ENCODE measurements at places on chromosomes 11 and 22. TPM values are rescaled to one million over a fixed set of nuclear protein-coding genes. Genes with fewer than 3 reads are reported as not detected.

Gene BCO2
- 10.2 TPM for polyA plus RNA-seq

Gene C11orf65
- 69.7 TPM for polyA plus RNA-seq

Gene NRXN2
- polyA plus RNA-seq: 46.8 TPM

Gene ATXN10
- polyA plus RNA-seq: 204 TPM

Gene LRRC74B
- polyA plus RNA-seq: 8.7 TPM

Gene EXPH5
- 1.3 TPM for polyA plus RNA-seq

Gene SCUBE1
- 11.0 TPM for polyA plus RNA-seq

Gene HBB
- 55.6 TPM for polyA plus RNA-seq

Gene GRIA4
- 0.18 TPM for polyA plus RNA-seq

Gene VWA5A
- polyA plus RNA-seq: 28.3 TPM

Gene TNNT3
- polyA plus RNA-seq: 16.1 TPM

Gene PLEKHA7
- polyA plus RNA-seq: 33.0 TPM

Gene ADAMTS8
- polyA plus RNA-seq: 1.2 TPM

Gene INS
- polyA plus RNA-seq: not detected

Gene UBQLNL
- 42.8 TPM for polyA plus RNA-seq

Gene FAM181B
- 0.45 TPM for polyA plus RNA-seq

Gene ADSL
- polyA plus RNA-seq: 72.4 TPM

Gene ADM2
- 0.99 TPM for polyA plus RNA-seq

Gene TREH
- polyA plus RNA-seq: 4.0 TPM

Gene MOV10L1
- 73.3 TPM for polyA plus RNA-seq

Gene PHLDB1
- 51.1 TPM for polyA plus RNA-seq

Gene ZNF215
- polyA plus RNA-seq: 2.7 TPM

Gene CLP1
- polyA plus RNA-seq: 14.4 TPM

Gene OR2D2
- not detected for polyA plus RNA-seq

Gene AMPD3
- polyA plus RNA-seq: 5.5 TPM

Gene GPHA2
- polyA plus RNA-seq: 6.9 TPM

Gene TEX54
- 40.7 TPM for polyA plus RNA-seq

Gene NOX4
- polyA plus RNA-seq: 0.63 TPM

Gene RSF1
- polyA plus RNA-seq: 17.7 TPM

Gene SLC5A12
- 0.15 TPM for polyA plus RNA-seq

Gene SCGB1C1
- polyA plus RNA-seq: not detected

Gene LMO2
- 18.3 TPM for polyA plus RNA-seq

Gene ROBO4
- polyA plus RNA-seq: 7.0 TPM

Gene IFITM10
- polyA plus RNA-seq: 2.6 TPM

Gene PDE2A
- polyA plus RNA-seq: 14.1 TPM

Gene NAV2
- polyA plus RNA-seq: 3.9 TPM

Gene CNTF
- 1.0 TPM for polyA plus RNA-seq

Gene CYP2D6
- 0.54 TPM for polyA plus RNA-seq

Gene APOBEC3B
- polyA plus RNA-seq: 0.69 TPM

Gene SLC43A1
- 6.5 TPM for polyA plus RNA-seq

Gene ZDHHC8
- 34.0 TPM for polyA plus RNA-seq

Gene DENND6B
- 22.0 TPM for polyA plus RNA-seq

Gene MRGPRX3
- polyA plus RNA-seq: not detected

Gene OR5P2
- not detected for polyA plus RNA-seq

Gene HEPN1
- not detected for polyA plus RNA-seq

Gene ART5
- polyA plus RNA-seq: 50.8 TPM

Gene KRTAP5-11
- not detected for polyA plus RNA-seq

Gene SAA4
- polyA plus RNA-seq: 0.84 TPM

Gene SMTNL1
- polyA plus RNA-seq: 2.0 TPM

Gene PRG2
- not detected for polyA plus RNA-seq

Gene USP2
- polyA plus RNA-seq: 168 TPM
